CD4-positive, alpha-beta T cell treated with Interleukin-17A for 1 hour (primary cell): ENCODE measurements at places on chromosomes 1 and 21.

DNA sequence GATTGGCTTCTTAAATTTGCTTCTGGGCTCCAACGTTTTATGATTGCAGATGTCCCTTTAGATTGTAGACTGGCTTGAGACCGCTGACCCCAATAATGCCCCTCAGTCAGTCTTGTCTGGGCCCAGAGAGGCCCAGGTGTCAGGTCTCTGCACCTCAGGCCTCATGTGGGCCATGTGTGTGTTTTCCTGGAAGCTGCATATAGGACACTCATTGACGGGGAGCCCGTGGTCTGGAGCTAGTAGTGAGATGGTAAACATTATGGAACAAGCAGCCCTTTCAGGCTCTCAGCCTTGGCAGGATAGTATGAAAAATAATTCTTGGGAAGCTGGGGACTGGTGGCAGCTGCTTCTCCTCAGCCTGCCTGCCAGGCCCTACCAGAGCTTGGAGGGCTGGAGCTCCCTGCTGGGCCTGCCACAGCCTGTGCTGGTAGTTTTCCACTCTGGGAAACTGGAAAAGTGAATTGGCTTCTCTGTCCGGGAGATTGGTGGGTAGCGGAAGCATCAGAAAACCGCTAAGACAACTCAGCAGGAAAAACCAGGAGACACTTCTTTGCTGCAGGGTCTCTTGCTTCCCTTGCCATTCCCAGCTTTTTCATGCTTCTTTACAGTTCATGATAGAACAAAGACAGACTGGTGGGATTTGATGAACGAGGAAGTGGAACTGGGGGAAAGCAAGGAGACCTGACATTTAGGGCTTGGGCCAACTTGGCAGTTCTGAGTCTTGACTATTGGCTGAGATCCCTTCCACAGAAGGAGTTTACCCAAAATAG lies 57.8 kb upstream of the HSD17B7 start:
- no peak for DNase-seq

GRCh38 chr1:205536759-205537361 lies 32.4 kb downstream of the CDK18 start:
- no peak for DNase-seq

- DNase-seq = no peak
Measured at GRCh38 chr1:193040011-193040410, 19.1 kb downstream of the UCHL5 start.

DNA sequence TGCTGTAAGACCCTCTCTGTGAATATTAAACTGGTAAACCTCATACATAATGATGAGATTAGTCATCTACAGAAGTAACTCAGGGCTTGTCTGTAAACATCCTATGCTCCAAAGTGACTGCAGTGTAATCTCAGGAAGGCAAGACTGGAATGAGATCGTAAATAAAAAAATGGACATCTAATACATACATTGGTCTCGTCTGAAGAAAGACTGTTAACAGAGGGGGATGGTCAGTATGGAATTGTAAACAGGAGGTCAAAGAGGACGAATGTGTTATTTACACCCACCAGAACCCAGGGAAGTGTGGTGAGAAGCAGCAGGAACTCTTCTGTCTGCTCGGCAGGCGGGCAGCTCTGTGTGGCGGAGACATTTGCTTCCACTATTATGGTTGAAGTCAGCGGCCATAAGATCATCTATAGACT lies 51.4 kb downstream of the DISC1 start:
- no peak for DNase-seq

GRCh38 chr1:18527921-18528320 lies 47.2 kb downstream of the KLHDC7A start:
- DNase-seq = no peak

- no peak for DNase-seq
Measured at GRCh38 chr21:39034590-39035536, 148.4 kb downstream of the PSMG1 start.

- DNase-seq = no peak
Measured at GRCh38 chr1:91173346-91173890, 151.6 kb upstream of the ZNF644 start.

GRCh38 chr1:107100331-107100984 lies 40.4 kb upstream of the NTNG1 start:
- DNase-seq = no peak

DNA sequence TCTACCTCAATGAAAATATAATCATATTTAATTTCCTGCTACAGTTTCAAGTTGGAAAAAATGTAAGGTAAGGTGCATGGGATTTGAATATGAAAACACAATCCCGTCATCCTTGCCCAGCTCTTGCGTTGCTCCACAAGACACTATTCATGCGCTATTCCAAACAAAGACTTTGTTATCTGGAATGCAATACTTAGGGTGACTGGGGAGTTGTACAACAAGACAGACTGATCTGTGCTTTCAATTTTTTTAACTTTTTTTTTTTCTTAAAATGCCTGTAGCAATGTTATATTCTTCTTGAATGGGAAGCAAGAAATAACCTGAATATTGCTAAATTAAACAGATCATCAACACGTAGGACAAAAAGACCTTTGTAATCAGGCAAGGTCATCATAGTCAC lies 1077.2 kb downstream of the TTLL7 start:
- DNase-seq = no peak

DNA sequence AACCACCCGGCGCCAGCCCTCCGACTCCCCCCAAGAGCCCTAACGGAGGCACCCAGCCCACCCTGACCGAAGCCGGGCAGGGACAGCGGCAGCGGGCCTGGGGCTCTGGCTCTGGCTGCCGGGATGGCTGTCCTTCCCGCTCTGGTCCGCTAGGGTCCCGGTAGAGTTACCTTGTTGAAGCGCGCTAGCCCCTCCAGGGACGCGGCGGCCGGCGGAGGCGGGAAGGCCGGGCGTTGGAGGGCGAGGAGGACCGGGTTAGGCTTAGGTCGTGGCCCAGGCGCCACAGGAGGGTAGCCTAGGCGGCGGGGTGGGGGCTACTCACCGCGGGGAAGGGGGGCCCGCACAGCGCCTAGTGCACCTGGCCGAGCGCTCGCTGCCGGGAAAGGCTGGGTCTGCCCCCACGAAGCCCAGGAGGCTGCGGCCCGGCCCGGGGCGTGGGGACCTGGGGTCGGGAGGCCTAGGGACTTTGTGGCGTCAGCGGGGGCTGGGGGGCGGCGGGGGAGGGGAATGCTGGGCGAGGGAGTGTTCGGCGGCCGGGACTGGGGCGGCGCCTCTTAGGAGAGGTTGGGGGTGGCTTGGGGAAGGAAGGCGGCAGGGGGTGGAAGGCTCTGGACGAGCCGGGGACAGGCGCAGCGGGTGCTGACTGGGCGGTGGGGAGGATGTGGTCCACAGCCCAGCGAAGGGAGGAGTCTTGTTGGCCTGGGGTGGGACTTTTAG lies at the start of gene TRIM17:
TSS of gene TRIM17 (minus strand) at position 645 of the 717 bp plus-strand sequence. CDS start 1,789 bp downstream, outside the sequence.
- peak; percentile 38 for DNase-seq

- DNase-seq = no peak
Measured at GRCh38 chr21:43911015-43911934, 46.3 kb downstream of the AGPAT3 start.

GRCh38 chr1:11422686-11423085 lies 56.3 kb upstream of the DISP3 start:
- no peak for DNase-seq

- DNase-seq = no peak
Measured at GRCh38 chr1:203797948-203798655, 2.7 kb downstream of the ZBED6 start.

- no peak for DNase-seq
Measured at GRCh38 chr21:46022551-46023525, 41.3 kb downstream of the COL6A1 start.

DNA sequence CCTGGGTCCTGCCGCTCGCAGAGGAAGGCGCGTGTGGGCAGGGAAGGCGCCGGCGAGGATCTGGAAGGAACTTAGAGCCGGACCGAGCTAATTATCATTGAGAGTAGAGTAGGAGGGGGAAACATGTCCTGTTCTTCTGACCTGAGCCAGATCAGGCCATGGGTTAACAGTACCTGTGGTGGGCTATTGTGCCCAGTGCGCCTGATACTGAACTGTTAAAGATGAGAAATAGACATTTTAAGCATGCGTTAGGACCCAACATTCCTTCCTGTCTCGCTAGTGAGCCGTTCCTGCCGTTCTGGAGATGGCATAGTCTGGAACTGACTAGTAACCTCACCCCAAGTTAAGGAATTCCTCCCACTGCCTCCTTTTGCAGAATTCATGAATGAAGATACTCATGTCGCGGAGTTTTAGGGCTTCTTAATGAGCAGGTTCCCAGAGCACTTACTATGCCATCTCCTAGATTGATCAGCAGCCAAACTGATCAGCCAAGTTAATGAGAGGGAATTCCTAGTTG lies 870 bp downstream of the STRIP1 start:
- DNase-seq = no peak

DNA sequence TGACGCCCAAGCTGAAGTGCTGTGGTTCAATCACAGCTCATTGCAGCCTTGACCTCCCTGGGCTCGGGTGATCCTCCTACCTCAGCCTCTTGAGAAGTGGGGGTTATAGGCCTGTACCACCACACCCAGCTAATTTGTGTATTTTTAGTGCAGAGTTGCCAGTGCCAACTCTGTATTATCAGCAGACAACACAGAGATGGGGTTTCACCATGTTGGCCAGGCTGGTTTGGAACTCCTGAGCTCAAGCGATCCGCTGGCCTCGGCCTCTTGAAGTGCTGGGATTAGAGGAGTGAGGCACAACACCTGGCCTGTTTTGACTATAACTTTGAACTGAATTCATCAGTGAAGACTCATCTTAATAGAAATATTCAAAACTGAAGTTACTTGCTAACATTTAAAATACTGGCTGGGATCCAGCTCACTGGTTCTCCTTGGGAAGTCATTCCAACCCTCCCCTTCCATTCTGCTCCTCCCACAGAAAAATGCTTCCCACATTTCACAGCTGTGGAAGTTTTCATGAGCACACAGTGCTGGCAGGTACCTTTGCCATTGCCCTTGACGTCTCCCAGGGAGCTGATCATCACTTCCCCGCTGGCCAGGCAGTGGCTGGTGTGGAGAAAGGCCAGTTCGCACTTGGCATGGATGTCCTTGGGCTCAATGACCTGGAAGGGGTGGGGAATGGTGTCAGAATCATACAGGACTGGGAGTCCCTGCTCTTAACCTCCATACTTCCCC lies 4.7 kb downstream of the SELENBP1 start:
- DNase-seq = no peak

- DNase-seq = no peak
Measured at GRCh38 chr1:88562991-88563390, 121.1 kb upstream of the PKN2 start.
